Thymus (tissue), 14 donors: ENCODE measurements at places on chromosomes 4 and X. TPM values are rescaled to one million over a fixed set of nuclear protein-coding genes. Genes with fewer than 3 reads are reported as not detected.

DNA sequence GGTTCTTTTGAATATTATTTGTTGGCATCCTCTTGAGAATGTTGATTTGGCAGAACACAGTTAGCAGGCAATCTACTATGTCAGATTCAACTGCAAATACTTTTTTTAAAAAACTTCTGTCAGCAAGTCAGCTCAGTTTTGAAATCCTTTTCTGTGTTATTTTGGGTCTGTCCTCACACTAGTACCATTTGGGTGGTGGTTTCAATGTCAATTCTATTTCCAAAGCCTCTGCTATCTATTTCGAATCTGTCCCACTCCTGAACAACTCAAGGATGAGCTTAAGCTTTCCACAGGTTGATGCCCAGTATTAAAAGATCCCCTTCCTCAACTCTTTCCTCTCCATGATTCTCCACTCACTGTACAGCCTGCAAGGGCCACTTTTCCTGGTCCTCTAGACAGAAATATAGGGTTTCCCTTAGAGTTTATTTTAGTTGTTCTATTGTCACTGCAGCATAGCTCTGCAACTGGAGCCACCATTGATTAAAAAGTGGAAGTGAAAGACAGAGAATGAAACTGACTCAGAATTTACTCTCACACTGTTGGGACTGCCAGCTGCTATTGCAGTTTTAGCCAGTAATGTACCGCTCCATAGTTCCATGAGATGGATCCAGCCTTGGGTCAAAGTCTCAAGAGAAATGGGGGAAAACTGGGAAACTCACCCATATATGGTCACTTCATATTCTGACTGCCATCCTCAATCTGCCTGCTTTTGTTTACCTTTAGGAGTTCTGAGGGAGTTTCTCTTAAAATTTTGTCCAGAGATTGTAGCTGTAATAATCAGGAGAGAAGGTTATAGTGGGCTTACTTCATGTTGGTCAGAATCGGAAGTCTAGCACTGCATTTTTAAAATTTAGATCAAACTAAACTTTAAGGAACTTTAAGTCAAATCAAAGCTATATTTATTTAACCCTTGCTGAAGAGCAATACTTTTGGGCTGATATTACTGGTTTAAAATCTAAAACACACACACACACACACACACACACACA, 14.6 kb downstream of the HDX start:
- no peak for DNase-seq
- H3K27me3 ChIP-seq, result no peaks in the 10 kb centered on the region
- no peaks in the 10 kb centered on the region for H3K4me1 ChIP-seq
- no peak overlapping the region for H3K4me3 ChIP-seq
- H3K36me3 ChIP-seq, result no peaks in the 10 kb centered on the region
- no peak overlapping the region for H3K27ac ChIP-seq

- H3K27me3 ChIP-seq, result no peaks in the 10 kb centered on the region
- H3K36me3 ChIP-seq, result no peaks in the 10 kb centered on the region
- no peak overlapping the region for H3K4me3 ChIP-seq
Observed at GRCh38 chr4:25013756-25014661, 16.7 kb downstream of the LGI2 start.

- no peaks in the 10 kb centered on the region for H3K27me3 ChIP-seq
- H3K36me3 ChIP-seq, result no peaks in the 10 kb centered on the region
- H3K4me3 ChIP-seq, result no peak overlapping the region
- DNase-seq, result no peak
Observed at GRCh38 chr4:12933760-12934221, 550.3 kb downstream of the RAB28 start.

DNA sequence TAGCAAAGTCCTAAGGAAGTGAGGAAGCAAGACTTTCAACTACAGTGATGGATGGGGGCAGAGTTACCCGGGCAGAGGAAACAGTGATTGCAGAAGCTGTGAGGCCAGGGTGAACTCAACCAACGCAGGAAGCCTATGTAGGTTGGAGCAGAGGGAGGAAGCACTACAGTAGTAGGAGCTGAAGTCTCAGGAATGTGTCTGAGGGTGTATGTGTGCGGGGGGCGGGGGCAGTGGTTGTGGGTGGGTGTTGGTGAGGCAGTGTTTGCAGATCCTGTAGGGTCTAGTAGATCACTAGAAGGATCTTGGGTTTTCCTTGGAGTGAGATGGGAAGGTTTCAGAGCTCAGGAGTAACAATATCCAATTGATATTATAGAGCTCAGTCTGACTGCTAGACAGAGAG, 9.9 kb upstream of the MID1 start:
- no peak for DNase-seq
- H3K36me3 ChIP-seq, result no peaks in the 10 kb centered on the region
- no peak overlapping the region for H3K27ac ChIP-seq

TLL1 gene
- 0.24 TPM for total RNA-seq

MAPK10 gene
- total RNA-seq, result 3.7 TPM

PPBP gene
- total RNA-seq, result 3.2 TPM

TASL gene
- 8.0 TPM for total RNA-seq
